CMK (cell line): ENCODE measurements at places on chromosomes 1 and 21.

DNA sequence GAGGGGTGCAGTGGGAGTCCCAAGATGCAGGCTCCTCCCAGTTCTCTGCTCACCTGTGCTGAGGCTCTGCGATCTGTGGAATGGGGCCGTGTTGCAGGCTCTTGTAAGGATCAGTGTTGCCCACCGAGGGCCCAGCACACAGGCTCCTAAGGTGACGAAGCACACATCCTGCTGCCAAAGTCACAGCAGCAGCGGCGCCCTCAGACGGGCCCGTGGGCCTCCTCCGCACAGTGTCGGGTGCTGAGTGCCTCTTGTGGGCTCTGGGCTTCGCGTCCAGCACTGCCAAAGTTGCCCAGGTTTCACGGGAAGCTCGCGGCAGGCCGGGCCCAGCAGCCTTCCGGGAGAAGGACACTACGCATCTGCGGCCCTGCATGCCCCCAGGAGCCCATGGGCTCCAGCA is 72.1 kb upstream of the ABCG1 start:
- no peak for DNase-seq

DNA sequence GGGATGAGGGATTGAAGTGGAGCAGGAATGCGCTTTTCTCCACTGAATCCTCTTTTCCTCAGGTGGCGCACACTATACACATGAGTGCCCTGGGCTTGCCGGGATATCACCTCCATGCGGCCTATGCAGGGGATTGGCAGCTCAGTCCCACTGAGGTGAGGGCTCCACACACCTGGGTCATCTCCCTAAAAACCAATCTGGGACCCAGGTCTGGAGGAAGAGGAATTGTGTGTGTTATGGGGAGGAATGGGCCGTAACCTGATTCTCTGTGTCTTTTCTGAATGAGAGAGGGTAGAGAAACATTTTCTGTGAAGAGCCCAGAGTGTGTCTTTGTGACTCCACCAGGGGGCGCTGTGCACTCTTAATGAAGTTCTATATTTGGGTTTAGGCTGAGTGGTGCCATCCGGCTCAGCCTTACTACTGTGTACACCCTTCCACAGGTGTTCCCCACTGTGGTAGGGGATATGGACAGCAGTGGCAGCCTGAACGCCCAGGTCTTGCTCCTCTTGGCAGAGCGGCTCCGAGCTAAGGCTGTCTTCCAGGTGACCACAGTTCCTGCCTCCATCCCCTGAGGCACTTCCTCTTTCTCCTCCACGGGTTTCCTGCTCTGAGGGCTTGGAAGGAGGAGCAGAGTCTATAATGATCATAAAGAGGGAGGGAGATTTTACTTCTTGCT is 1.5 kb downstream of the TOMM40L start:
- peak; percentile 56 for DNase-seq

DNA sequence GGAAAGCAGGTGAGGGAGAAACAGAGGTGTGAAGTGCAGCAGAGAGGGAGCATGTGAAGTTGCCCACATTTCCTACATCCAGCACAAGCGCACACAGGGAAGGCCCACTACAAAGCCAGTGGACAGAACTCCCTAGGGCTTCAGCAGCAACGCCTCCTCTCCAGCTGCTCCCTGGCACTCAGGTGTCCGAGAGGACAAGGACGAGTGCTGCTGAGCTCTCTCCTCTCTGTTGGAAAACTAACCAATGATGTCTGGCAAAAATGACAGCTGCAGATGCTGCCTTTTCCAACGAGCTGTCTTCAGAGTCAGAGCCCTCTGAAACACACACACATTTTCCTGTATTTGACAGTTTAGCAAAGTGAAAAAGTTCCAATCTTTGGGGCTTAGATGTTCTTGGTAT is 86.8 kb downstream of the HSF2BP start:
- DNase-seq = no peak

DNA sequence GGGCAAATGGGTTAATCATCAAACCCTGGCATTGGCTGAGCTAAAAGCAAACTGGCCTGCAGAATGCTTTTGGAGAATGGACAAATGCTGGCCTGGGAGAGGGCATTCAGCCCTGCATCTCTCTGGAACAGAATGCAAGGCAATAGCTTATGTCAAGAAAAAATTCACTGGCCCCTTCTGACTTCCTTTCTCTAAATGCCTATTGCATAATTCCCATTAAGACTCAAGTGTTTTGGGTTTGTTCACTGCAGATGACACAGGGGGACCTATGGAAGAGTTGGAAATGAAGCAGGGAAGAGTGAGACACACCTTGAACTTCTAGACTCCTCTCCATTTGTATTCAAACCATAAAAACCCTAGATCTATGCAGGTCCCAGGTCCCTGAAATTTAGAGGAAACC is 15.9 kb downstream of the PEA15 start:
- no peak for DNase-seq

- no peak for DNase-seq
Observed at GRCh38 chr21:17949421-17949820, 130.3 kb upstream of the C21orf91 start.

GRCh38 chr1:45573231-45573804 is 10.5 kb upstream of the NASP start:
- DNase-seq = no peak

GRCh38 chr1:7256526-7256925 is 471.3 kb downstream of the CAMTA1 start:
- no peak for DNase-seq

- DNase-seq = no peak
Observed at GRCh38 chr1:193634470-193634869, 448.1 kb upstream of the B3GALT2 start.

DNA sequence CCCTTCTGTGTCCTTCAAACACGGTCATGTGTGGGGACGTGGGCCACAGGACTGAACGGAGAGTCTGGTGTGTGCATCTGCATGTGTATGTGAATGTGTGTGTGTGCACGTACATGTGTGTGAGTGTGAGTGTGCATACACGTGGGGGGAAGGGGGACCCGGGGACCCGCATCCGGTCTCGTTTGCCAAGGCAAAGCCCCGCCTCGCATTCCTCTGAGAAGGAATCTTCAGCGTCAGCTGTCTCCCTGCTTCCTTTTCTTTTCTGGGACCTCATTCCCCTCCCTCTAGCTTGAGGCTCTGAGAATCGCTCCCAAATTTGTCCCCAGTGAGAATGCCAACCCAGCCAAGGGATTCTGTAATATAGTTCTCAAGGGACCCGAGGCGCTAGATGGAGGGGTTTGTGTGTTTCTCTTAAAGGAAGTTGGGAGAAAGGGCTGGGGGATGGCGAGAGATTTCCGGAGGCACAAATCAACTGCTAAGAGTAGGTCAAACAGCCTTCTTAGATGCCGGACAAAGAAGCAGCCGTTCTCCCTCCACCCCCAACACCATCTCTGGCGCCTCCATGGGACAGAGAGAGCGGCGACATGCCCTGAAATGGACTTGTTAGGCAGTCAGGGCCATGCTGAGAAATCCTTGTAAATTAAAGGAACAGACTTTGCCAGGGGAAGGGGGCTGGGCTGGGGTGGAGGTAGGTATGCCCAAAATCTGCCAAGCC is 6.6 kb downstream of the IFFO2 start:
- DNase-seq = no peak

DNA sequence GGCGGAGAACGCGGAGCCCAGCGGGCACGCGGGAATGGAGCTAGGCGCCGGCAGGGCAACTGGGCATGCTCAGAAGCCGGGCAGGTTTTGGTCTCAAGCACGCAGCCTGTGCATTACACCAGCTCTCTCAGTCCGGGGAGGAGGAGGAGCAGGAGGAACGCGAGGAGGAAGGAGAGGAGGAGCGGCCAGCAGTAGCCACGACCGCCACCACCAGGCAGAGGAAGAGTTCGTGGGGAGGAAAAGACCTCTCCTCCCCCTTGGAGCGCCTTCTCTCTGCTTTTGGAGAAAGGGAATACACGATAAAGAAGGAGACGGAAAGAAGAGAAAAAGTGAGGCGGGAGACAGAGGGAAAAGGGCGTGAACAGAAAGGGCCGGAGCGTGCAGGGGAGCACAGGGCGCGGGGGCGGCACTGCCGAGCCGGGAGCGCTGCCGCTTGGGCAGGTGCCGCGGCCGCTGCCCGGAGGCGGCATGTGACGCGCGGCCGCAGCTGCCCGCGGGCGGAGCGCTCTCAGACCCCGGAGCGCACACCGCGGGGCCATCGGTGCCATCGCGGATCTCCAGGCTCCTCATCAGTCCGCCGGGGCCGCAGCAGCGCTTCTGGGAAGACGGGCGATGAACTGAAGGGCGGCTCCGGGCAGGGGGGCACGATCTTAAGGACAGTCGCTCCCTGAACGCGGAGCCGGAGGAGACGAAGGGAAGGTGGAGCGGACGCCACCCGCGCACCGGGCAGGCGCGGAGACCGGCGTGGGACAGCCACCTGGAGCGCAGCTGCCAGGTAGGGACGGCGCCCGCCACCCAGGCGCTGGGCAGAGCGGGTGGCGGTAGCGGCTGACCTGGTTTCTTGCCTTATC is at the start of gene CHRM3:
Gene CHRM3, plus strand, starts transcription at position 116 of the 851 bp plus-strand sequence. CDS start 520,884 bp downstream, outside the sequence.
- no peak for DNase-seq

DNA sequence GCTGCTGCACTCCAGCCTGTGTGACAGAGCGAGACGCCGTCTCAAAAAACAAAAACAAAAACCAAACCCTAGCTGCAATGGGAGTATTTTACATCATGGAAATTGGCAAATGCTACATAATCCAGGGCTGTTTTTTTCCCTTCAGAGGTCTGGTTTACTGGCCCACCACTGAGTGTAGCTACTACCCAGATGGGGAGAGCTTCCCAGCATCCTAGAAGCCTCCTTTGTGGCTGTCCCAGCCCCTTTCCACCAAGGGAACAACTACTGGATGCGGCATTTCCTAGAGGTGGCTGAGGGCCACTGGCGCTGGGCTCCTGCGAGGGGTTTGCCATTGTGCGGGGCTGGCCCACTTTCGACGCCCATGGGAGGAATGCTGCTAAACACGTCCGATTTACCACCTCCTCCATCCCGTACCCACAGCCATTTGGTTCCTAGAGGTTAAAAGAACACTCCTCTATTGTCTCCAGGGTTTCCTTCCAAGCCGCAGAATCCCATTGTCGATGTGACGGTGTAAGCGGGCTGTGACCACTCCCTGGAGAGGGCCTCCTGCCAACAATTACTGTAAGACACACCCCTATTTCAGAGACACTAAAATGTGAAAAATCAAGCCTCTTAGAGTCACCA is 55.4 kb downstream of the RUNX3 start:
- no peak for DNase-seq

DNA sequence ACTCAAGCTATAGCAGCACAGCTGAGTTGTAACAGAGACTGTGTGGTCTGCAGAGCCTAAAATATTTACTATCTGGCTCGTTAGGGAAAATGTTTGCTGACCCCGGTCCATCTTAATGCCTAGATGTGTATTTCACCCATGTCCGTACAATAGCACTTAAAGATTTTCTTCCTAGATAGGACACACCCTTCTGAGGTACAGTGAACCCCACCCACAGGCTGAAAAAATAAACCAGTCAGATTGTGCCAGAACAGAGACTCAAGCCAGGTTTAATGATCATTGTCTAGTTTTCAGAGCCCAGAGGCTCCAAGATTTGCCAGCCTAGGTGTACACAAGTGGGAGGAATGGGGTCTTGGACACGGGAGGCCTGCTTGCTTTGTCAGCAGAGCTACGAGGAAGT is 5.6 kb downstream of the AMIGO1 start:
- no peak for DNase-seq
